ENCODE measurements at places on chromosomes 2 and 18. TPM values are rescaled to one million over a fixed set of nuclear protein-coding genes. Genes with fewer than 3 reads are reported as not detected.
A peak's percentile ranks its signal among the peaks of the same experiment; 100 is the strongest.

GRCh38 chr2:20094955-20095354 lies 43.5 kb upstream of the LAPTM4A start:
- no peaks in the 10 kb centered on the region for H3K36me3 ChIP-seq
- DNase-seq = no peak
- H3K4me3 ChIP-seq = no peak overlapping the region
- no peak overlapping the region for H3K27ac ChIP-seq

DNA sequence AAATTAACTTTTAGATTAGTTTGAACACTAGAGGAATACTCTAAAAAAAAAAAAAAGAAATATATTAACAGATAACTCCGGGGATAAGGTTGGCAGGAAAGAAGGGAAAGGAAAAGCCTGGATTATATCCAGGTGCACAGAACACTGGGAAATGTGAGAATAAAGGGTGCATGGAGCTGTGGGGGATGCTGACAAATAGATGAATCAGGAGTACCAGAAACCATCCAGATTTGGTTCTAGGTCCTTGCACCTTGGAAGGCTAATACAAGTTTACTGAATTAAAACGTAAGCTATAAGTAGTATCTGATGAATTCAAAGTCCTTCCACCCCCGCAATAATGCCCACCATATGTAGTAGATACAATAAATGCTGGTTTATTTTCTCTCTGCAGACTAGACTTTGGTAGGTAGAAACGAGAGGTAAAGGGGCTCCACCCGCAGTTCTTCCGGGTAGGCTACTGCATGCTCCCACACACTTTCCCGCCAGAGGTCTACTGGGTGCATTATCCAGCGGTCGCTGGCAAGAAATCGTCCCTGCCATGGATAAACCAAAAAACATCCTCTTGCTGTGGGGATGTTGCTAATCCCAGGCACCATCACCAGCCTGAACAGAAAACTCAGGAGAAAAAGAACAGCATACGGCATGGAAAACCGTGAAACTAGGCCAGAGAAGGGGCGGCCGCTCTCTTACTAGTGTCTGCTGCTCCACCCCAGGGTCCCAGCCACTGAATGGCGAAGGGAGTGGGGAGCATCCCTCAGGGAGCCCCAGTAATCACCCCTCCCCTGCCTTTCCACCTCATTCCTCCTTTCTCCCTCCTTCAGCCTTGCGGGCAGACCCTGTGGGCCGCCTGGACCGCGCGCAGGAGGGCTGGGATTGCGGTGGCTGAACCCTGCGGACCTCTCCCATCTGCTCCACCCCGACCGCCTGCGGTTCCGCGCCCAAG lies 1.5 kb downstream of the CNRIP1 start:
- H3K4me1 ChIP-seq = peaks cover 11% of the 10 kb centered on the region
- DNase-seq = peak; percentile 56
- H3K4me3 ChIP-seq = peak overlapping the region; percentile 92
- peak overlapping the region; percentile 96 for H3K27ac ChIP-seq
- H3K27me3 ChIP-seq = peaks cover 8% of the 10 kb centered on the region

DNA sequence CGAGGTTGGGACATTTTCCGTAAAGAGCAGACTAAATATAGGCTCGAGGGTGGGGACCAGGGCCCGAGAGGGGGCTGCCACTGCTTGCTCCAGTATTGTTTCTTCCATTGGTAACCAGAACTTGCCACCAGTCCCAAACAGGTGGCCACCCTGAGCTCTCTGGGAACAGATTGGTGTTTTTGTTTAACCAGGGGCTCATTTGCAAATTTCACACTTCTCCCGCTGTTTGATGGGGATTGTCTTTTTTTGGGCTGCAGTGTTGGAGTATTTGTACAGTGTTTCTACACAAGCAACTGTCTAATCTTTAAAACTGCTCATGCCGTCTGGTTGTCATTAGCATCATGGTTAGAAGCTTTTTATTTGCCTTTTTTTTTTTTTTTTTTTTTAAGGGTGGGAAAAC lies 8.5 kb downstream of the AGAP1 start:
- DNase-seq = no peak
- peaks cover 78% of the 10 kb centered on the region for H3K4me1 ChIP-seq
- no peaks in the 10 kb centered on the region for H3K36me3 ChIP-seq
- H3K4me3 ChIP-seq = peak overlapping the region; percentile 74

GRCh38 chr2:150107816-150108215 lies 379.7 kb downstream of the RND3 start:
- H3K36me3 ChIP-seq = no peaks in the 10 kb centered on the region
- no peak for DNase-seq
- H3K4me1 ChIP-seq = peaks cover 4% of the 10 kb centered on the region
- H3K27ac ChIP-seq = no peak overlapping the region
- H3K4me3 ChIP-seq = no peak overlapping the region

DNA sequence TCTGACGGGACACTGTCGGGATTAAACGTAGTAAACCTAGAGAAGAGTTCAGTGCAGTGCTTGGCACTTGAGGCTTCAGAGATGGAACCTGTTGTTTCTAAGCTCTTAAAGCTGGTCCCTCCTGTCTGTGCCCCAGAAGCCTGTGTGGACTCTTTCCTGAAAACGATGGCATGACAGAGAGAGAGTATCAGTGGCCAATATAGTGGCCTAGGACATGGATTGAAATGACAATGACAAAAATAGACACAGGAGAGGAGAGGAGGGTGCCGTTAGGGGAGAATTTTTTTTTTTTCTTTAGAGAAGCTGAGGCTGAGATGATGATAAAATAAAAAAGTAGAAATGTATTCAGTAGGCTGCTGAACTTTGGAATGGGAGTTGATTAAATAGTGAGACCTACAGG lies 138.0 kb downstream of the GAREM1 start:
- no peak overlapping the region for H3K4me3 ChIP-seq
- H3K27me3 ChIP-seq = no peaks in the 10 kb centered on the region
- H3K4me1 ChIP-seq = peaks cover 6% of the 10 kb centered on the region
- H3K27ac ChIP-seq = no peak overlapping the region

GRCh38 chr2:189511210-189511959 lies 69.2 kb downstream of the SLC40A1 start:
- no peak overlapping the region for H3K27ac ChIP-seq
- DNase-seq = no peak
- peaks cover 7% of the 10 kb centered on the region for H3K36me3 ChIP-seq
- H3K27me3 ChIP-seq = no peaks in the 10 kb centered on the region
- no peak overlapping the region for H3K4me3 ChIP-seq
- no peaks in the 10 kb centered on the region for H3K4me1 ChIP-seq

- no peak overlapping the region for H3K4me3 ChIP-seq
- no peak for DNase-seq
- peaks cover 3% of the 10 kb centered on the region for H3K4me1 ChIP-seq
- H3K36me3 ChIP-seq = no peaks in the 10 kb centered on the region
- H3K27ac ChIP-seq = no peak overlapping the region
These were observed 247.3 kb downstream of the NUP35 start for GRCh38 chr2:183371545-183371944.

DNA sequence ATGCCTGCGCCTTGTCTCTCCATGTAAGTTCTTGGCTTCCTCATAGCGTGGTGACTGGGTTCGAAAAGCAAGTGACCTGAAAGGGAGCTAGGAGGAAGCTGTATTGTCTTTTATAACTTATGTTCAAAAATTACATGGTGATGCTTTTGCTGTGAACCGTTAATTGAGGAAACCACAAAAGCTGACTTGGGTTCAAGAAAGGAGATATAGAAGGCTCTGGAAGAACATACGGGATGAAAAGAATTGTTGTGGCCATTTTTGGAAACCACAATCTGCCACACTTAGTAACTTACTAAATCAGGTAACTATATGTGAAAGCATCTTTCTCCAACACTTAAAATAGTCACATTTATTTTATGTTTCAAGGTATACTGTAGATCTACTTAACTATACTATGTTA lies 177.0 kb upstream of the RBMS1 start:
- H3K27ac ChIP-seq = no peak overlapping the region
- H3K36me3 ChIP-seq = no peaks in the 10 kb centered on the region
- no peak for DNase-seq
- no peak overlapping the region for H3K4me3 ChIP-seq
- peaks cover 5% of the 10 kb centered on the region for H3K4me1 ChIP-seq
- peaks cover 4% of the 10 kb centered on the region for H3K27me3 ChIP-seq

DNA sequence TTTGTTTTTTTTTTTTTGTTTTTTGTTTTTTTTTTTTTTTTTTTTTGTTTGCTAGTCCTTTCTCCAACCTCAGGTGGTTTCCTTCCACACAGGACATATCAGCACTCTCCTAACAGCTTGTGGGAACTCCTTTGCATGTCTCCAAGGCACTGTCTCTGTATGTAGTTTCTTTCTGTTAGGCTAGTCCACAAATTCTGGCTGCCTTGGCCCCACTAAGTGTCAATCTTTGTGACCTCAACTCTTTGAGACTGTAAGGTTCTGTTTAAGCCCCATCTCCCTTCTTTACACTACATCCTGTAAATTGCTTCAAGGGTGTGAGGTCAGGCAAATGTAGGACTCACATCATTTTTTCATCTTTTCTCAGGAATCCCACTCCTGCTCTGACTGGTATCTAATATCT lies 85.1 kb downstream of the NCOA1 start:
- no peaks in the 10 kb centered on the region for H3K36me3 ChIP-seq
- DNase-seq = no peak
- peaks cover 5% of the 10 kb centered on the region for H3K27me3 ChIP-seq
- peaks cover 9% of the 10 kb centered on the region for H3K4me1 ChIP-seq
- H3K27ac ChIP-seq = no peak overlapping the region

IL1R2 gene
- not detected for total RNA-seq

- no peak for DNase-seq
- H3K4me1 ChIP-seq = peaks cover 13% of the 10 kb centered on the region
- no peaks in the 10 kb centered on the region for H3K36me3 ChIP-seq
- H3K4me3 ChIP-seq = no peak overlapping the region
- no peak overlapping the region for H3K27ac ChIP-seq
- H3K27me3 ChIP-seq = peaks cover 2% of the 10 kb centered on the region
These were observed 2.3 kb downstream of the DCAF17 start for GRCh38 chr2:171436307-171436706.

DNA sequence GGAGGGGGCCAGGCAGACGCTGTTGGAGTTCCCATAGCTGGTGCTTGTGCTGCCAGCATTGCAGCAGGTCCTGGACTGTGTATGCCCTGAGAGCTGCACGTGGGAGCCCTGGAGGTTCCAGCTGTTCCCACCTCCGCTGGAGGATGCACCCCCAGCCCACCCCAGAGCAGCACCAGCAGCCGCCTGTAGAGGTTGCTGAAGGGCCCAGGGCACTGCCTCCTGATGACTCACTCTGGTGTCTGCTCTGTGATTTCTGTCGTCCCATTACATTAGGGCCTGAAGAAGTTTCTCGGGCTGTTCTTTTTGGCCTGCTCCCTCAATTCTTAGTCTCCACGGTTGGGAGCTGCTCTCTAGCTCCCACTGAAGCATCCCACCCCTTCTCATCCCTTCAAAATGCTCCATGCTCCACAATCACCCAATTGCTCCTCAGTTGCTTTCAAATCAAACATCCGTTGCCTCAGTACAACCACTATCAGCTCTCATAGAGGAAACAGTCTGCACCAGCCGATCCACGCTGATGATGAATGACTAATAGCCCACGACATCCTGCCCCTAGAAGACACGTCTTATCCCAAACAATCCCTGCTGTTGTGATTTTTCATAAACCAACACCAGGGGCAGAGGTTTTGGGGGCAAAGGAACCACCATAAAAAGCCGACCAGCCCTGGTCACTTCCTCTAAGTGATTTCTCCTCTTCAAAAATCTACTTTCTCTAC lies 65.2 kb upstream of the RNF152 start:
- H3K27ac ChIP-seq = peak overlapping the region; percentile 1
- DNase-seq = no peak
- H3K4me1 ChIP-seq = no peaks in the 10 kb centered on the region
- no peak overlapping the region for H3K4me3 ChIP-seq

DNA sequence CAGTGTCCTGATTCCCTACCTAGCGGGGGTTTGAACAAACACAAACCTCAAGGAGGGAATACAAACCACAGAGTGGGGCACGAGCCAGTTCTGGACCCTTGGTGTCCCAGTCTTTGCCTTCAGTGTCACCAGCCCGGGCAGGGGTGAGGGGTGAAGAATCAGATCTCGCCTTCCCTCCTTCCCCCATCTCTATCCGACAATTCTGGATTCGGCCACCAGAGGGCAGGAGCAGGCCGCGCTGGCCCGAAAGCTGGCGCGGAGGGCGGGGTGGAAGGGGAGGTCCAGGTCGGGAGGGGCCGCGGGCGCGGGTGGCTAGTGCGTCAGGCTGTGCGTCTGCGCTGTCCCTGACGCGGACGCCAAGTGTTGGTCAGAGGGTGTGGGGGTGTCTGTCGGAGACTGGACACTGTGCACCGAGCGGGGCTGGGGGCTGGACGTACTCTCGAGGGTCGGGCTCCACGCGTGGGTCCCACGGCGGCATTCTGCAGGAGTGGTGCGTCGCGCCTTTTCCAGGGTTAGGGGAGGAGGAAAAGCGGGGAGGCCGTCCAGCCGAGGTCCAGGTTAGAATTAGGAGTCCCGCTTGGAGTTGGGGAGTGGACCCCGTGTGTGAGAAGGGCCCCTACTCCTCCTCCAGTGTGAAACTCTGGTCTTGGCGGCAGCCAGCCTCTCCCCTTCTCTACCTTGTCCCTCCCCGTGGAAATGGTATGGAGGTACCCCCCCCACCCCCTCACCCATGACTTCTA lies 2.9 kb upstream of the CRYBA2 start:
- H3K27me3 ChIP-seq = peaks cover 30% of the 10 kb centered on the region
- H3K36me3 ChIP-seq = no peaks in the 10 kb centered on the region
- peak; percentile 97 for DNase-seq
- H3K27ac ChIP-seq = no peak overlapping the region
- peaks cover 7% of the 10 kb centered on the region for H3K4me1 ChIP-seq

GRCh38 chr2:23283653-23284052 lies 101.3 kb upstream of the KLHL29 start:
- DNase-seq = no peak
- no peak overlapping the region for H3K4me3 ChIP-seq
- no peaks in the 10 kb centered on the region for H3K36me3 ChIP-seq
- no peaks in the 10 kb centered on the region for H3K4me1 ChIP-seq
- H3K27ac ChIP-seq = no peak overlapping the region

CCDC138 gene
- total RNA-seq = 12.0 TPM

DNA sequence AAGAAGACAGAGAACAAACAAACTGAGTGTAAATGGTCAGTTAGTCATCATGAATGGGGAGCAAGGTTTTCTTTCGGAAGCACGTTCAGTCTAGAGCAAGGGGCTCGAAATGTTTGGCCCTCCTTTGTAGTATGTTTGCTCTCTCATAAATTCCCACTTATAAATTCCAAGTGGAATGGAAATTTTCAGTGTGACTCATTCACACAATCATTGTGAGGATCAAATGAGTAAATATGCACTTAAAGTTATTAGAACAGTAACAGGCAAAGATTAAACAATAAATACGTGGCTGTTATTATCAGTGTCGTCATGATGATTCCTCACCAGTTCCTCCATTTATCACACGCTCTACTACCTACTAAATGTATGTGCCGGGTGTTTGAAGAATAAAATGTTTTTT lies 10.5 kb downstream of the CNGA3 start:
- H3K36me3 ChIP-seq = peaks cover 4% of the 10 kb centered on the region
- peaks cover 6% of the 10 kb centered on the region for H3K4me1 ChIP-seq
- no peak overlapping the region for H3K4me3 ChIP-seq

All from glutamatergic neuron (in vitro differentiated cells).